HepG2 (cell line): ENCODE measurements at places on chromosomes 2 and 18. TPM values are rescaled to one million over a fixed set of nuclear protein-coding genes. Genes with fewer than 3 reads are reported as not detected.

DNA sequence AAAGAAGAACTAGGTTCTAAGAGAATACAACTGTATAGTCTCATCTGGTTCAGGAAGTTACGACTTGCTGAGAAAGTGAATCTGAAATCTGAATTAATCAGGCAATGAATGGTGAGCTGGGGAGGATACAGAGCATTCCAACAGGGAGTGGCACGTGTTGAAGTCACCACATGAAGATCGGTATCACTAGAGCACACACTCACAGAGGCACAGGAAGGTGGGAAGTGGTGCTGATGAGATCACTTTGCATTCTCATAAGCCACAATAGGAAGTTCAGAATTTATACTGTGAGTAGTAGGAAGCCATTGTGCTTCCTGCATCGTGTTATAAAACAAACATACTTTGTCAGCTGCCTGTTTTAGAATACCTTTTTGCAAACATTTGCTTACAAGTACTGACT, 615.0 kb upstream of the DDX18 start:
- no peak for DNase-seq

GRCh38 chr2:150280231-150280630, 207.2 kb downstream of the RND3 start:
- DNase-seq: no peak

GRCh38 chr2:74227646-74228045, 29.2 kb downstream of the MTHFD2 start:
- peak; percentile 36 for DNase-seq

MC5R gene
- total RNA-seq: not detected in 2 replicates

PAPOLG gene
- total RNA-seq: 10.4 and 16.2 TPM in 2 replicates

DNA sequence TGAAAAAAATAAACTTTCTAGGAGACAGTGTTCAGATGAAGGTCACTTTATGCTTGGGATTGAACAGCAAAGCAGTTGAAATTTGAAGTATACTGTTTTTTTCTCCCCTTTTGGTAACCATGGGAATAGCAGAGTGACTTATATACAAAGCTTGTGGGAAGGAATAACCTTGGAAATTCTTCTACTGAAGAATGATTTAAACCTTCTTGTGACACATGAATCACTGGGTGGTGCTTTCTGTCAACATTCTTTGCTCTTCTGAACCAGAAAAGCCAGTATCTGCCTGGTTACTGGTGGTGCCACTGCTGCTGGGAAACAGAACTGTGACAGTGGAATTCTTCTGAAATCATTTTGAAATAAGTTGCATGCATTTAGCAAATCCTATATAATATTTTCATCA, 39.4 kb upstream of the RND3 start:
- DNase-seq: peak; percentile 24

MARCO gene
- total RNA-seq: not detected in 2 replicates

- no peak for DNase-seq
These were observed 353.1 kb downstream of the RND3 start for GRCh38 chr2:150134223-150134857.
